Activated CD8-positive, alpha-beta T cell treated with anti-CD3 and anti-CD28 coated beads for 36 hours (primary cell): ENCODE measurements at places on chromosomes 4 and X. TPM values are rescaled to one million over a fixed set of nuclear protein-coding genes. Genes with fewer than 3 reads are reported as not detected.

The SOWAHD gene
- total RNA-seq = 0.23 TPM

The SEC24D gene
- total RNA-seq = 25.2 TPM

The COL4A6 gene
- not detected for total RNA-seq

The NAP1L2 gene
- total RNA-seq = 1.4 TPM

The DTHD1 gene
- total RNA-seq = 1.2 TPM

The C4orf33 gene
- 15.6 TPM for total RNA-seq

The CLNK gene
- total RNA-seq = not detected

The BMP3 gene
- not detected for total RNA-seq

The NHSL2 gene
- total RNA-seq = 0.88 TPM

The OTUD6A gene
- total RNA-seq = not detected

The SSX1 gene
- total RNA-seq = not detected
